Uterus (tissue), 4 donors: ENCODE measurements at places on chromosomes 5 and 9. TPM values are rescaled to one million over a fixed set of nuclear protein-coding genes. Genes with fewer than 3 reads are reported as not detected.

Gene F12
- total RNA-seq: 7.6 TPM

DNA sequence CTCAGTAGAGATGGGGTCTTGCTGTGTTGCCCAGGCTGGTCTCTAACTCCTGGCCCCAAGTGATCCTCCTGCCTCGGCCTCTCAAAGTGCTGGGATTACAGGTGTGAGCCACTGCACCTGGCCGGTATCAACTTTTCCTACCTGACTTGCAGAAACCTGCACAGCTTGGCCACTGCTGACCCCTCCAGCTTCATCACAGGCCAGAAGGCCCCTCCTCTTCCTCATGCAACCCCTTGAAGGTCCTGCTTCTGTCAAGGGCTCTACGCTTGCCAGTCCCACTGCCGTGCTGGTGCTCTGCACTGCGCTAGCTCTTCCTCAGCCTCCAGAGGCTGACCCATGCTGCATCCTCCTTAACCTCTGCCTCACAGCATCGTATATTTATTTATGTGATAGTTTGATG, 32.5 kb upstream of the RNU6ATAC start:
- no peak overlapping the region for H3K4me3 ChIP-seq
- H3K27ac ChIP-seq: no peak overlapping the region
- no peaks in the 10 kb centered on the region for H3K4me1 ChIP-seq
- H3K36me3 ChIP-seq: no peaks in the 10 kb centered on the region
- H3K27me3 ChIP-seq: no peaks in the 10 kb centered on the region

DNA sequence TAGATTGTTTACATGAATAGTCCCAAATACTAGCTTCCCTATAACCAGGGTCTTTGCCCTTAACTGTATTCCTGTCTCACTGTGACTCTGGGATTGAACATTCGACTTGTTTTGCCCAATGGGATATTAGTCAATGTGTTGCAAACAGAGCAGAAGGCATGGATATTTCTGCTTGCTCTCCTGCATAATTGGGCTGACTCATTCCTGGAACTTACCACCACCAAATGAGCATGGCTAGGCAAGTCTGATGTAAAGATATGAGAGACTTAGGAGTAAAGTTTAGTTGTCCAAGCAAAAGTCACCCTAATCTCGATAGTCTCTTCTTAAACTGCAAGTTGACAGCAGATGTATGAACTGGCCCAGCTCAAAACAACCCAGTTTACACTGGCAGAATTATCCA, 273.5 kb upstream of the CCNG1 start:
- no peaks in the 10 kb centered on the region for H3K36me3 ChIP-seq
- no peaks in the 10 kb centered on the region for H3K27me3 ChIP-seq
- no peak overlapping the region for H3K27ac ChIP-seq

DNA sequence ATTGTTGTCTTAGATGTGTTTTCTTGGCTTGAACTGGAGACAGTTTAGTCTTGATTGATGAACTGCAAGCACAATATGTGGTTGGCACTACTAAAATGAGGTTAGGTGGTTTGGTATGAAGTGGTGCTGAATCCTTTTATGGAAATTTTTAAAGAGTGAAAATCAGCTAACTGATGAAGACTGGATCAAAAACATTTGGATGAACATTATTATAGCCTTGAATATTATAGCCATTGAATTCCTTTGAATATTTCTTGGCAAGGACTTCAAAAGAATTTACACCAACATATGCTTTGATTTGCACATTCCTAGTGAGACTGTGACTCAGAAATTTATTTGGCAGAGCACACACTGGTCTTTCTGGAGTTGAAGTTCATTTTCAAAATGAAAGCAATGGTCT, 318.3 kb downstream of the CHSY3 start:
- H3K4me3 ChIP-seq: no peak overlapping the region
- no peaks in the 10 kb centered on the region for H3K27me3 ChIP-seq
- H3K36me3 ChIP-seq: no peaks in the 10 kb centered on the region
- no peaks in the 10 kb centered on the region for H3K4me1 ChIP-seq
- DNase-seq: no peak

Gene SHC3
- 0.51 TPM for total RNA-seq

DNA sequence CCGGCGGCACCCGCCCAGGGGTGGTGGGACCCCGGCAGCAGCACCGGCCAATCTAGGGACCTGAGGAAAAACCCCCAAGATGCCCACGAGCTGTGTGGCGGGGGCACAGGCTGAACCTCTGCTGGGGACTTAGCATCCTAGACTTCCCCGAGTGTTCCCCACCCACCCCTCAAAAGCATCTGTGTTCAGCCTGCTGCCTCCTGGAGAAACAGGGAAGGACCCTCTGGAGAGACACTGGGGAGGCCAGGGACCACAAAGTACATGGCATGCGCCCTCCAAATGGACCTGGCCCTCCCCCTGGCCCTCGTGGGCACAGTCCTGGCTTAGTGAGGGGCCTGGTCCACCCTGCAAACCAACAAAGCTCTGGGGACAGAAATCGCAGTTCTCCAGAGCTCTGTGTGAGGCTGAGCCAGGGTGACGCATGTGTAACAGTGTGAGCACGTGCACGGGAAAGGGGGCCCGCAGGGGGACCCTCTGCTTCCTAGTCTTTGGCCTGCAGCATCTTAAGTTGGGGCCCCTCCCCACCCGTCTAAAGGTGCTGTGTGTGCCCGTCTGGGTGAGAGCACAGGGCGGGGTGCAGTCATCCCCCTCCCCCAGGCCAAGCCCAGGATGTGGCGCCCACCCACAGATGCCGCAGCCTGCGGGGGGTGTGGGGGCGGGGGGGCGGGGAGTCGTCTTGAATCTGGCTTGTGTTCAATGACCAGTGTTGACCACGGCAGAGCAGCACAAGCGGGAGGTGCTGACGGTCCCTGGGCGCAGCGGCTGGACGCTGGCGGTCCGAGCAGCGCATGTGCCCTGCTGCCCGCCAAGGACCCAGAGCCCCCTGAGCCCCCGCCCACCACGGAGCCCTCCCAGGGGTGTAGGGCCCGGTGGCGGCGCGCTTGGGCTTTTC, 672 bp upstream of the KCNT1 start:
- H3K36me3 ChIP-seq: no peaks in the 10 kb centered on the region
- H3K27ac ChIP-seq: no peak overlapping the region
- no peak for DNase-seq
- peaks cover 4% of the 10 kb centered on the region for H3K27me3 ChIP-seq

GRCh38 chr9:128945798-128946501, 1.5 kb downstream of the DOLK start:
- H3K27me3 ChIP-seq: no peaks in the 10 kb centered on the region
- peak overlapping the region; percentile 99 for H3K4me3 ChIP-seq
- no peaks in the 10 kb centered on the region for H3K4me1 ChIP-seq
- no peaks in the 10 kb centered on the region for H3K36me3 ChIP-seq

- no peak for DNase-seq
- H3K4me1 ChIP-seq: no peaks in the 10 kb centered on the region
- no peak overlapping the region for H3K4me3 ChIP-seq
- H3K27ac ChIP-seq: no peak overlapping the region
- no peaks in the 10 kb centered on the region for H3K27me3 ChIP-seq
These were observed 24.9 kb upstream of the ADRA1B start for GRCh38 chr5:159891371-159891770.

Gene IFNE
- not detected for total RNA-seq

DNA sequence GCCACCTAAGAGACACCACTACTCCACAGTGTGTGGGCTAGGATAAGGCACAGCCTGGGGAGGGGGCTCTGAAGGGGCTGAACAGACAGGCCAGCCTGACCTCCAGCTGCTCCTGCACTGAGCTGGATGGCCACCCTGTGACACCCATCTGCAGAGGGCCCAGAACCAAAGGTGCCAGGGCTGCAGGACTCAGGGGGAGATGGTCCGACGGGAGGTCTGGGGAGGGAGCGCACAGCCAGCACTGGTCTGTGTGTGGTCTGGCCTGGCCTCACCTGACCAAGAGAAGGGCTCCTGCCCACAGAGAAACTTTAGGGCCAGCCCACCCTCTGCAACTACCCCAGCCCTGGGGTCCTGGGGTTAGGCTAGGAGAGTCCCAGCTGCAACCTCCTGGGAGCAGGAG, 789 bp downstream of the LTC4S start:
- H3K27me3 ChIP-seq: no peaks in the 10 kb centered on the region
- H3K4me3 ChIP-seq: no peak overlapping the region
- no peak for DNase-seq
- H3K4me1 ChIP-seq: peaks cover 9% of the 10 kb centered on the region
- peak overlapping the region; percentile 81 for H3K27ac ChIP-seq
- no peaks in the 10 kb centered on the region for H3K36me3 ChIP-seq

GRCh38 chr9:14693251-14693861, at the start of gene ZDHHC21:
ZDHHC21 (minus strand) TSS chr9:14693432; CDS start chr9:14674340, 19,092 bp downstream.
- DNase-seq: peak; percentile 59
- peak within 1 kb of the TSS; percentile 71 for H3K4me3 ChIP-seq
- no peaks in the 10 kb centered on the region for H3K4me1 ChIP-seq
- H3K36me3 ChIP-seq: no peaks in the 10 kb centered on the region
- H3K27me3 ChIP-seq: no peaks in the 10 kb centered on the region

DNA sequence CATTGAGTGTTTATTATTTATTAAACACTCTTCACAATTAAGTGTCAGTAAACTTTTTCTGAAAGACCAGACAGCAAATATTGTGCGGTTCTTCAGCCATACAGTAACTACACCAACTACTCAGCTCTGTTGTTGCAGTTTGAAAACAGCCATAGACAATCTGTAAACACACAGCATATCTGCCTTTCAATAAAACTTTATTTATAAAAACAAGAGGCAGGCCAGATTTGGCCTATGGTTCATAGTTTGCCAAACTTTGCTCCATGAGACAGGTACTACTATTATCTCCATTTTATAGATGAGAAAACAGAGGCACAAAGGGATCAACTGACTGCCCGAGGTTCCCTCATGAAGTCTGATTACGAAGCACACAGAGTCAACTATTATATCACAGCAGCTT, 11.5 kb downstream of the ADAMTS12 start:
- H3K4me1 ChIP-seq: no peaks in the 10 kb centered on the region
- H3K36me3 ChIP-seq: no peaks in the 10 kb centered on the region
- H3K27me3 ChIP-seq: no peaks in the 10 kb centered on the region
- no peak for DNase-seq

GRCh38 chr9:35342221-35342958, 147.5 kb upstream of the RUSC2 start:
- no peak overlapping the region for H3K27ac ChIP-seq
- no peak overlapping the region for H3K4me3 ChIP-seq
- H3K27me3 ChIP-seq: no peaks in the 10 kb centered on the region
- H3K36me3 ChIP-seq: no peaks in the 10 kb centered on the region
- no peak for DNase-seq
- no peaks in the 10 kb centered on the region for H3K4me1 ChIP-seq

Gene KCTD16
- 0.12 TPM for total RNA-seq

DNA sequence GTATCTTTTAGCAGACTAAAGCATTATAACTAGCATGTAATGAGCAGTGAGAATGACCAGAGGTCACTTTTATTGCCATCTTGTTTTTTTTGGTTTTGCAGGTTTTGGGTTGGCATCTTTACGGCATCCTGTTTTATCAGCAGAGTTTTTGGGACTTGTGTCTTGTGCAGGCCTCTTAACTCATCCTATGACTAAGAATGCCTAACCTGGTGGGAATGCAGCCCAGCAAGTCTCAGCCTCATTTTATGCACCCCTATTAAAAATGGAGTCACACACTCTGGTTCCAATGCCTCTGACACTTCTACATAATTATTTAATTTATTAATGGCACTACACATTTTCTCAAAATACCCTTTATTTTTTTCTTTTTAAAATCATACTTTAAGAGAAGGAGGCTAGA, 726.5 kb upstream of the RIOK2 start:
- H3K27ac ChIP-seq: no peak overlapping the region
- no peak for DNase-seq
- H3K27me3 ChIP-seq: no peaks in the 10 kb centered on the region
- H3K4me1 ChIP-seq: no peaks in the 10 kb centered on the region
- H3K4me3 ChIP-seq: no peak overlapping the region

Gene NRARP
- 9.1 TPM for total RNA-seq

DNA sequence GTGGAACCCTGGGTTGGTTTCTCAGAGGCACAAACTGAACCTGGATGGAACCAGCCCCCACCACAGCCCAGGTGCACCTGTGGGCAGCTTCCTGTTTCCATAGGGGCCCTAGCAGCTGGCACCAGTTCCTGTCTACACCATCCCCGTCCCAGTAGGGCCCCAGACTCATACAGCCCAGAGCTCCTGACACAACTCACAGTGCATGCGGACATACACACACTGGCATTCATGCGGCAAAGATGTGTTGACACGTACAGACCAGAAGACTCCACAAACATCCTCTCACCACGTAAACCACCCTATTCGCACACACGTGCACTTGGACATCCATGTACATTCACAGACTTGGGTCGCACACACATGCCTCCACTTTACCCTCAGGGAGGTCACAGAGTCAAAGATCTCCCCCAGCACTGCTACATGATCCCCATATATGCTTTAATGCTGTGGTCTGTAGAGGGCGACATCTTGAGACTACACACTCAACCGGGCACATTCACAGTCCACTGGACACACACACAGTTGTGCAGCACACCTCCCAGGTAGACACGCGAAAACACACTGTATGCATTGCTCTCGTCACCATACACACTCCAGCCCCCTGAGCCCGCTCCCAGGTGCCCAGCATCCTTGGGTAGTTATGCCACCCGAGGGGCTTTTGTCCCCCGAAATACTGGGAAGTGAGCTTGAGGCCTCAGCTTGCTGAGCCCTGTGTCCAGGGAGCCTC, 22.4 kb downstream of the CXXC5 start:
- H3K36me3 ChIP-seq: no peaks in the 10 kb centered on the region
- H3K4me3 ChIP-seq: no peak overlapping the region
- no peaks in the 10 kb centered on the region for H3K4me1 ChIP-seq

DNA sequence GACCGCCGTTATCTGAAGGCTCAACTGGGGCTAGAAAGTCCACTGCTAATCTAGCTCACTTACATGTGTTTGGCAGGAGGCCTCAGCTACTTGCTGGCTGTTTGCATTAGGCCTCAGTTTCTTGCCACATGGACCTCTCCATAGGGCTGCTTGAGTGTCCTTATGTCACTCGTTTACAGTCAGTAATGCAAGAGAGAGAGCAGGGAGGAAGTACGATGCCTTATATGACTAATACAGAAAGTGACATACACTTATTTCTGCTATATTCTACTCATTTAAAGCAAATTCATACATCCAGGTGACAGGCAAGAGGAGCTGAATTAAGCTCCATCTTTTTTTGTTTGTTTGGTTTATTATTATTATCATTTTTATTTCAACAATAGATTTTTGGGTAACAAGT, 179.6 kb downstream of the LURAP1L start:
- no peaks in the 10 kb centered on the region for H3K4me1 ChIP-seq
- no peak overlapping the region for H3K4me3 ChIP-seq
- no peak overlapping the region for H3K27ac ChIP-seq
- H3K36me3 ChIP-seq: no peaks in the 10 kb centered on the region
- no peaks in the 10 kb centered on the region for H3K27me3 ChIP-seq
- no peak for DNase-seq

DNA sequence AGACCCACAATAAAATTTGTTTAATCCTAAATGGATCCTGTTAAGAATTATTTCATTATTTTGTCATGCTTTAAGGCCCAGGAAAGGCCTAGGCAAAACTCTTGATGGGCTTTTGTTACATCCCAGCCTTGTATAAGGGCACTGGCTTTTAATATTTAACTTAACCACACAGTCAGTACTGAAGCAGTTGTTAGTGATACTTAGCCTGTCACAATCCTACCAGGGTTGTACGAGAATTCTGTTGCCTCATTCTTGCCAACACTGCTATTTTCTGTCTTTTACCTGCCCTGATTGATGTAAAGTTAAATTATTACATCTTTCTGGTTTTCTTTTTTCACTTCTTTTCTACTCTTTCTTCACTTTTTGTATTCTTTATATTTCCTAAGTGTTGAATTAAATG, 10.9 kb downstream of the ZNF169 start:
- no peak for DNase-seq
- H3K36me3 ChIP-seq: no peaks in the 10 kb centered on the region
- H3K4me3 ChIP-seq: no peak overlapping the region
- H3K27ac ChIP-seq: no peak overlapping the region
- H3K4me1 ChIP-seq: no peaks in the 10 kb centered on the region
- H3K27me3 ChIP-seq: no peaks in the 10 kb centered on the region
